ENCODE measurements at places on chromosomes 5 and 9. TPM values are rescaled to one million over a fixed set of nuclear protein-coding genes. Genes with fewer than 3 reads are reported as not detected.

GRCh38 chr9:89920131-89920530, 315.3 kb downstream of the GADD45G start:
- DNase-seq, result no peak

GRCh38 chr9:38371495-38371894, 21.0 kb upstream of the ALDH1B1 start:
- DNase-seq, result peak; percentile 54

DNA sequence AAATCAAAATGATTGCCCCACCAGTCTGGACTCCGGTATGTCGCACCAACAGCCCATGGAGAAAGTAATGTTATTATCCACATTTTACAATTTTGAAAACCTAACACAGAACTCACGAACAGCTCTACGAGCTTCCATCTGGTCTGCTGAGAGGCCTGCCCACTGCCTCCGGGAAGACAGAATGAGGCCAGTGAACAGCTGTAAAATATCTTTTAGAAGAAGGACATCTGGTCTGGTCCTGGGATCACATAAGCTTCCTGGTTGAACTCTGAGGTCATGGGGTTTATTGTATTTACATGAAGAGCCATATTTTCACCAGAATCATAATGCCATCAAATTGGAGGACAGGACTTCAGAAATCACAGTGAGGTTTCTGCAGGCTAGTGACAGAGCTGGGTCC, 89.0 kb downstream of the FRMD3 start:
- DNase-seq, result no peak

Gene GPR150
- 0.27 TPM for total RNA-seq

Gene FOXD4L3
- not detected for total RNA-seq

GRCh38 chr9:100082782-100083181, 16.0 kb downstream of the ERP44 start:
- no peak for DNase-seq

DNA sequence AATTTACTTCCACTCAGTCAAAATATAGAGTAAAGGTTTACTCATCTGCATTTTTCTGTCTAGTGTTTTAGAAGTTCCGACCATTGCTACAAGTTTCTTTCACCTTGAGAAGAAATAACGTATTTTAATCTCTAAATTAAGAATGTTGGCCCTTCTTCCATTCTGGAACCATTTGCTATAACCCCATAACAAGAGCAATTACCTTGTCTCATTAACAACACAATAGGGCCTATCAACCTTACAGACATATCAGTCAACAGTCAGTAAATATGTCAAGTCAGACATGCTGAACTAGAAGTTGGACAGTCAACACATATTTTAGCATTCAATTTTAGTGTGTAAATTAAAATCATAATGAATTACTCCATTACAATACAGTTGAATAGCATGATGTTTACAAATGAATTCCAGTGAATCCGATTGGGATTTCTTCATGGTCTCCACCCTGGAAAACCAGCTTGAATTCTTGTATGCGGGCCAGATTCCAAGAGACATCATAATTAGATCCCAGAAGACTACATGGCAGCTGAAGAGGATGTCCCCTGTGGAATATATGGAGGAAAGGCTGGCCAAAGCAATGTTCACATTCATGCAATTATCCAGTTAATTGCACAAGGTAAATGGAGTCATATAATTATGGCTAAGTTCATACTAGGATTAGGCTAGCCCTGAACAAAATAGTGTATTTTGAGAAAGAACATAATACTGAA, 196.2 kb upstream of the TARS1 start:
- DNase-seq, result no peak

DNA sequence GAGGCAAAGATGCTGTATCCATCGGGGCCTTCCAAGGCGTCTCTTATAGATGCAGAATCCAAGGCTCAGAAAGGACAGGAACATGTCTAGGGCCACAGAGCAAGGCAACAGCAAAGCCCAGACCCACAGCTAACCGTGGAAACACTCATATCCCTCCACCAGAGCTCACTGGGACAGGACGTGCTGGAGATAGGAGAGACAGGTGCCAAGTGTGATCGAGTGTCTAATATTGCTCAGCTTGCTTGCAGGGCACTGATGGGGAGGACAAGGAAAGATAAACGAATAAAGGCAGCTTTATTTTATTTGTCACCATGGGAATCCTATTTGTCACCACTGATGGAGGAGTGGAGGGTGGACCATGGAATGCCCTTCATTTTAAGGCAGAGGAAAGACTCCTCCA, 44.0 kb upstream of the AKNA start:
- no peak for DNase-seq

GRCh38 chr9:96478829-96479371, 28.9 kb downstream of the HABP4 start:
- no peak for DNase-seq

DNA sequence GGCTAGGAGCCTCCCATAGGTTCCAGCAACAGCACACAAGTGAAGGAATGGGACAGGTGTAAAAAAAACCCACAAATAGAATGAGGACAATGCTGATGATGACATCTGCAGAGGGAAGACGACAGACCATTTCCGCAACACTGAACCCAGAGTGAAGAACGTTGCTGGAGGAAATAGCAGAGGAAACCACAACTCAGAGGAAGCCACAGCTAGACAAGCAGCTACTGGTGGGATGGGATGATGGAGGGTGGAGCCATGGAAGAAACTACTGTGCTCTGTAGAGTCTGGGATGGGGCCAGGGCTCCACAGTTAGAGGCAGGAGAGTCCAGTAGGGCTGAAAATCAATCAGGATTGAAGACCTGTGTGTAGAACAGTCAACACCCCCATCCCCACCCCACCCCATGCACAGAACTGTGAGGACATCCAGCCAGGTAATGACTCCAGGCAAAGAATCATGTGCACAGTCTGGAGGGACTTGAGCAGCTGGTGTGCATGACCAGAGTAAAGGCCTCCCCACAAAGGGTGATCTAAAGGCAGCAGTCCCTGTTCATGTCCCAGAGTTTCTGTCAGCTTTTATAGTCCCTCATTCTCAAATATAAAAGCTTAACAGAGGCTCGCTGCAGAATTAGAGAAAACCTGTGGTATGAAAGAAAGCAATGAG, 65.2 kb upstream of the SPIN1 start:
- DNase-seq, result peak; percentile 20

DNA sequence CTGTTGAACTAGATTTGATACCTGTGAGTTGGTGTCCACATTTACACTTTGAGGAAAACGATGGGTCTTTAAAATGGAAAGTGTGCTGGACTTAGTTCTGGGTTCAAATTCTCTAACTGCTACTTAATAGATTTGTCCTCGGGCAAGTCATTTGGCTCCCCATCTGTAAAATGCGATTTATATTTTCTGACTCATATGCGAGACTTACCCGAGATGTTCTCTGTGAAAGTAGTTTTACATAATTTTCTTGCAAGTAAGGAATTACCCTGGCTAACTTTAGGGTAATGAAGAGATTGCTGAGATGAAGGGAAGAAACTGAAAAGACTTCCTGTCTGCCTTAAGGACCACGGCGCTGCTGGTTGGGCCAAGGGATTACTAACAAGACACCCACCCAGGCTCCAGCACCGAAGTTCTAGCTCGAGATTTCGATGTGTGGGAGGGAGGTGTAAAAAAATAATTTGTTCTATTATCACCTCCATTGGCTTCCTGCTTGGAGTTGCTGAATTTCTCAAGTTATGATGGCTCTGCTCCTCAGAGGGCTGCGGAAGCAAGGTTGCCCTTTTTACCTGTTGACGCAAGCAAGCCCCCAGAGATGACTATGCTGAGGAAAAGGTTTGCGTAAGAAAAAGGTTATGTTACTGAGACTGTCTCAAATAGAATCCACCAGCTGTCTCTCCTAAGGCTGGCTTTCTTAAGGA, 24.1 kb downstream of the PCSK1 start:
- DNase-seq, result no peak

- DNase-seq, result no peak
These were observed 101.4 kb upstream of the FSTL4 start for GRCh38 chr5:133713751-133714150.

Gene ROPN1L
- not detected for total RNA-seq

DNA sequence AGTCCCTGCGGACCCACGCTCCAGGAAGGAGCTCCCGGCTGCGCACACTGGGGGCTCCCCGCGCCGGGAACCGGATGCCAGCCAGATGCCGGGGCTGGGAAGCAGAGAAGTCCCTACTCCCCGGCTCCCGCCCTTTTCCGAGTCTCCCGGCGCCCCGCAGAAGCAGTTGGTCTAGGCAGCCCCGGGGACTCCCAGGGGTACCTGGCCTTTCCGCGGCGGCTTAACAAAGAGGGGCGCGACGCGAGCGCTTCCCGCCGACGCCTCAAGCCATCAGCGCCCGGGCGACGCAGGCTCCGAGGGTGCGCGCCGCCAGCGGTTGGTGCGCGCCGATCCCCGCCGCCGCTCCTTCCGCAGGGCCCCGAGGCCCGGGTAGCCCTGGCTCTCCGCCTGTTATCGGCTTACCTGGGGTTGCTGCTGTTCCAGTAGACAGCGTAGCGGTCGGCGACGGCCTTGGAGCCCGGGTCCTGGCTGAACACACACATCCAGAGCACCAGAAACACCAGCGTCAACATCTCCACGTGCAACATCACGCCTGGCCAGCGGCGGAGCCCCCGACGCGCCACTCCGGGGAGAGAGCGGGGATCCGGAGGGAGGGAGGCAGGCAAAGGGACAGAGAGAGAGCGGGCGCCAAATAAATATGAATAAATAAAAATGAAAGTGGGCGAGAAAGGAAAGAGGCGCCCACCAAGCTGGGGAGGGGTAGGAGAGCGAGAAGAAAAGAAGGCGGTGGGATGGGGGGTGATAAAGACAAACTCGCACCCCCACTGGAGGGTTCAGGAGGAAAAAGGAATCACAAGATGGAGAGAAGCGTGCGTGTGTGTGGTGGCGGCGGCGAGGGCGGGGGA, 428 bp downstream of the EFNA5 start:
- peak; percentile 40 for DNase-seq

Gene HMMR
- total RNA-seq, result 44.5 TPM

GRCh38 chr5:153399595-153399994, 90.9 kb upstream of the GRIA1 start:
- DNase-seq, result no peak

Gene CLPTM1L
- total RNA-seq, result 80.1 TPM

DNA sequence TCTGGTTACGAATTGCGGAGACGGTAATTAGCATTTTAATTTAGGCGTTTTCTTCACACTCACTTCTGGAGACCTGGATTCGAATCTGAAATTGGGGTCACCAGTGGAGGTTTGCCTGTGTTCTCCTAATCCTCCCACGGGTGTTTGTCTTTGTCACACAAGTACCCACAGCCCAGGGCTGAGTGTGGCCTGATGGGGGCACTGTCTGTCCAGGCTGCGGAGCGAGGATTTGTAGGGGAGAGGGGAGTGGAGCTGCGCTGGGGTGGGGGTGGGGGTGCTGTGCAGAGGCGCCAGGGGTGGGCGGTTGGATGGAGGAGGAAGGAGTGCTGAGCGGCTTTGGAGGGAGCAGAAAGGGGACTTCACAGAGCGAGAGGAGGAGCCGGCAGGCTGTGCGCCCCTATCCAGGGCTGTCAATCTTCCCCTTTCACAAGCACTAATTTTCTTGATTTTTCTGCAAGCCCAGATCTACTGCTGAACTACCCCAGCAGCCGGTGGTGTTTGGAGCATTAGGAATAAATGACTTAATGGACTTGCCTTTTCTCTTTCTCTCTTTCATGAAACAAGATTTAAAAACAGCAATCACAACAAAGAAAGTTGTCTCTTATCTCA, 53.1 kb downstream of the TSPAN17 start:
- DNase-seq, result no peak

DNA sequence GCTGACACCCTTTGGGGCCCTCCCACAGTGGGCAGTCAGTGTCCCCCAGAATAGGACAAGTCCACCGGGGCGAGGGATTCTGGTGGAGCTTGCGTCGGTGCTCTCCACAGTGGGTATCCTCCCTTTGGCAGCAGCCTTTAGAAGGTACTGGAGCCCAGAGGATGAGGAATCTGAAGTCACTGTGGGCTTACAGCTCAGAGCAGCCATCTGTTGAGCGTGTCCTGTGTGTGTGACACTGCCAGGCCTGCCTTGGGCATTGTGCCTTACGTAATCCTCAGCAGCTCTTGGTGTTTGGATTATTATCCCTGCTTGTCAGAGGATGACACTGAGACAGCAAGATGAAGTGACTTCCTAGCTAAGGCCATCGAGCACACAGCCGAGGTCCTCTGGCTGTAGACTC, 12.6 kb downstream of the URM1 start:
- no peak for DNase-seq

DNA sequence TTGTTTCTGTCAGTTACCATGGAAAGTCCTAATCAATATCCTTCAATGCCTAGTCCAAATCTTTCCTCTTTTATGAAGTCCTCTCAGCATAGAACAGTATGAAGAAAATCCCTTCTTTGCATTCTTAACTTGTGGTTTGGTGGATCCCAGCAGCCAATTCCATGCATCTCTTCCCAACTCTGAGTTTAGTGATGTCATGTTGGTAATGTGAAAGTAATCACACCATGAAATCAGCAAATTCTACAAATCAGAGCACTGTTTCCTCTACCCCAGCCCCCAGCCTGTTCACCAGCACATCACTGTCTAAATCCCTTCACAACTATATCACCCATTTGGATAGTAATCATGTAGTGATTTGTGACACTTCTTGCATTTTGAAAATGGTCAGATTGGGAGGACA, 4.7 kb upstream of the C1QTNF2 start:
- DNase-seq, result no peak

- no peak for DNase-seq
These were observed 912.9 kb upstream of the SEMA6A start for GRCh38 chr5:117487556-117487955.

DNA sequence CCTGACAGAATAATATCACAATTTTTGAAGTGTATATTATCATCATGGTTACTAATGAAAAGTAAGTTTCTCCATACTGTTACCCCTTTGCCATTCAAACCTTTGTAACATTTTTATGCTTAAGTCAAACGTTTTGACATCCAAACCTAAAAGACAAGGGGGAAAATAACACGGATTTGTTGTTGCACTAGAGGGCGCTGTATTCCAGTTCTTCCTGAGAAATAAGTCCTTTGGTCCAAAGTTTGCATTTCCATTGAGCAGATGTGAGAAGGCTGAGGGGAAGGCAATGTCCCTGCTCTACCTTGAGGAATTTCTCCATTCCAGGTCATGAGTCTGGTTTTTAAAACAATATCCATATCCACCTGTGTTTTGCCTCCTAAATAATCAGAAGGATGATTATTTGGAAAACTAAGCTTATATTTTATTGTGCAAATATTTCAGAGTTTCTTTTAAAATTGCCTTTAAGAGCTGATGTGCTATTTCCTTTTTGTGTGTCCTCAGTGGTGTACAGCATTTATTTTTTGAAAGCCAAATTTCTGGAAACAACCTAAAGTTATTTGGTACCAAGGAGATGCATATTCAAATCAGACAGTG, 9.7 kb downstream of the LECT2 start:
- peak; percentile 69 for DNase-seq

Gene MYO10
- 61.9 TPM for total RNA-seq

DNA sequence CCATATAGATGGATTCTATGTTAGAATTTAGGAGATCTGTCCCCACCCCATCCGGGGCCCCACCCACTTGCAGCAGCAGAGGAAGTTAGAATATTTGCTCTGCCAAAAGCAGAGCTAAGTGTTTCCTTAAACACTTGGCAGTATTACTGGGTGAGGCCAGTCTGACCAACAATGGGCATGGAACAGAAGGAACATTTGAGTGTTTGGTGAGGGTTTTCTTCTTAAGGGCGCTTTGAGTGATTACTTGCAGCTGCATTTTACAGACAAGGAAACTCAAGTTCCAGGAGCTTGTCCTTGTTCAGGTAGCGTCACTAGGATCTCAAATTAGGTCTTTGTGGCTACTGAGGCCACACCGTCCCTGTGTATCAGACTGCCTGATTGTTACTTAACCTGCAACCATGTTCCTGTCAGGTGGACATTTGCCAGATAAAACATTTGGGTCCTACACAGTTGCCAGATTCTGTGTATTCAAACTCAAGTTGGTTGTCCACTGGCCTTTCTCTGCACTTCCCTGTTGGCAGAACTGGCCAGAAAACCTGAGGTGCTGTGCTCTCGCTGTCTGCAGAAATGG, 59.3 kb downstream of the SLC46A2 start:
- peak; percentile 85 for DNase-seq
